H4 (cell line): ENCODE measurements at places on chromosomes 3 and 15. TPM values are rescaled to one million over a fixed set of nuclear protein-coding genes. Genes with fewer than 3 reads are reported as not detected.

GRCh38 chr3:157239082-157239704 lies 79.2 kb upstream of the CCNL1 start:
- peak; percentile 67 for DNase-seq

Gene IFRD2
- total RNA-seq = 57.5 and 60.5 TPM in 2 replicates

Gene SECISBP2L
- total RNA-seq = 15.3 and 16.0 TPM in 2 replicates

DNA sequence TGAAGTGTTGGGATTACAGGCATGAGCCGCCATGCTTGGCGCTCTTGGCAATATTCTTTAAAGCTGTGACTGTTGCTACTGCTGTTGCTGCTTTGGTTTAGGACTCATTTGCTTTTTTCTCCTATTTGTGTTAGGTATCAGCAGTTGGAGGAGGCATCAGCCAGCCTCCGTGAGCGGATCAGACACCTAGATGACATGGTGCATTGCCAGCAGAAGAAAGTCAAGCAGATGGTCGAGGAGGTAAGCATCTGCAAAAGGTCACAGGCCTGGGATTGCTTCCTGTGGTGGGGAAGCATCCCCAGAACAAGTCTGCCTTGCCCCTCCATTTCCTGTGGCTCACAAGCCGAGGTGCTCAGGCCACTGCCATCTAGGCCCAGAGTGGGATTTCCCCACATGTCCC lies 47.6 kb downstream of the MYZAP start:
- no peak for DNase-seq

DNA sequence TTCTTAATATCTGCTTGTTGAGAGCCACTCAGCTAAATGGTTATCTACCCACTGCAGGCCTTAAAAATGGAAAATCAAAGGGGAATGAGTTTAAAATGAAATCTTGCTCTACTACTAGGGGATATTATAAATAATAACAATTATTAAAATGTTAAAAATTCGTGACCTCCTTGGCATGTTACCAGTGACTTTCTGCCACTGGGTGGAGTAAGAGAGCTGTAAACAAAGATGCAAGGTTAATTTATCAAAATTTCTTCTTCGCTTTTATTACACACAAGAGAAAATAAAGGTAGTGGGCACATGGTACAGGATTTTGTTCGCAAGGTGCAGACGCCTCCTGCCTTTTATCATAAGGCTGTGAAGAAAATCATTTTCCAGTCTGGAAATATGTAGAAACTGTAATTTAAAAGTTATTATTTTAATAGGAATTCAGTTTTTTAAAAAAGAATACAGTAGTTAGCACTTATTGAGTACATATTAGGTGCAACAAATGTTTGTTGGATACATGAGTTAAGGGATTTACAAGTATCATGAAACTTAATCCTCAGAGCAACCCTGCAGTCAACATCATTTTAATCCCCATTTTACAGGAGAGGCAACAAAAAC lies 272.6 kb downstream of the SUCLG2 start:
- DNase-seq = no peak

Gene FBXO40
- total RNA-seq = not detected in 2 replicates

Gene NMNAT3
- total RNA-seq = not detected in 2 replicates

DNA sequence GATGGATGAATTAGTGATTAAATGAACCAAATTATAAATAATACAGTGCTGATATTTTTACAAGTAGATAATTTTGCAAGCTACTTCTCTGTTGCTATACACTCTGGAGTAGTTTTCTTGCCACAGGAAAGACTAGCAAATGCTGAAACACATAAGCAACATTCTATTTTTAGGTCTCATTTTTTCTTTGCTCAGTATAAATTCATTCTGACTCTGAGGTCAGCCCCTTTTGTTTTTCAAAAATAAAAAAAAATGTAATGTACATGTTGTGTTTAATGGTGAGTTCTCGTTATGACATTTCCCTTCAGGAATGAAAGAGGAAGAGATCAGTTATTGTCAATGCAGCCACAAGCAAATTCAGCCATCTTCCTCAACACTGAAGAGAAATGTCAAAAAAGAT lies 24.9 kb downstream of the GJD2 start:
- DNase-seq = no peak

Gene PAQR5
- 2.3 and 5.7 TPM in 2 replicates for total RNA-seq

Gene PLA2G4D
- not detected in 2 replicates for total RNA-seq

- peak; percentile 33 for DNase-seq
Measured at GRCh38 chr15:48040166-48040817, 80.5 kb upstream of the SLC24A5 start.

Gene CCR1
- total RNA-seq = 0.08 and 0.35 TPM in 2 replicates

DNA sequence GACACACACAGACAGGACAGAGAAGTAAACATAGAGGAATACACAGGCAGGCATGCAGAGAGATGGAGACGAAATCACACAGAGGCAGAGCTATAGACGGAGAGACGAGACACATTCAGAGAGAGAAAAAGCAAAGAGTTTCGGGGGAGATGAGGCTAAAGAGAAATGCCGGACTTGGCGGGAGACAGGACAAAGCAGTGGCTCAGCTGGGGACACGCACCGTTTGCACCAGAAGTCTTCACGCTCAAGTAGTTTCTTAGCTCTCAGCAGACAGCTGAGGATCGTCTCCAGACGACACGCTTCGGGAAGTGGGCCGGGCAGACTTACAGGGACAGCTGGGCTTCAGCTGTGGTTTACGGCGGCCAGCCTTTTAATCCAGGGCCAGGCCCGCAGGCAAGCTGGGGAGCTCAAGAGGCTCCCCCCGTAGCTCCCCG lies 56.2 kb upstream of the DLG1 start:
- DNase-seq = no peak

DNA sequence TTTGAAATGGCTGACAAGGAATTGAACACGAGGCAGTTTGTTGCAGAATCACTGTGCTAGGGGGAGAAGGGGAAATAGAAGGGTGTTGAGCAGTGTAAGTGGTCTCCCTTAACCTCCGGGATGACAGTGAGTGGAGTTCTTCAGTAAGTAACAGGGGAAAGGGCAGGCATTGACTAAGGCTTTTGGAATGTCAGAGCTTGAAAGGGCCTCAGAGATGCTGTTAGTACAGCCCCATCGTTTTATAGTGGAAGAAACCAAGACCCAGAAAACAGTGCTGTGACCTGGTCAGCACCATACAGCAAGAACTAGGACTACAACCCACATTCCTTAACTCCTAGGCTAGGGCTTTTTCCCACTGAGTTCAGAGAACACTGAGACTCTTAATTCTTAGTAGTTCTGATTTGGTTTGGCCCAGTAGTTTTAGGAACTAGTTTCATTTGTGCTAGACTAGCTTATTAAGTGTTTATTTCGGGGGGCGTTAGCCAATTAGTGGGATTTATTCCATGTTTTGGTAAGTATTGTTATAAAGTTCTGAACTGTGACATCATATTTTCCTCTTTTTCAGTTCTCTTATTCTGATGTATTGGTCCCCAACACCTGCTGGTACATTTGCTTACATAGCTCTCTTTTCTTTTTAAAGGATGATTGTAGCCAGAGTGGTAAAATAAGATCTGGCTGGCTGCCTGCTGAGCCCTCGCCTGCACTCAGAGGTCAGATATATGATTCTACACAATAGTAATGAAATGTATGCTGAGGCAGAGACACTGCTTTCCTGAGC lies 34.2 kb downstream of the RAB11A start:
- no peak for DNase-seq

Gene GOLGA8T
- total RNA-seq = not detected in 2 replicates

DNA sequence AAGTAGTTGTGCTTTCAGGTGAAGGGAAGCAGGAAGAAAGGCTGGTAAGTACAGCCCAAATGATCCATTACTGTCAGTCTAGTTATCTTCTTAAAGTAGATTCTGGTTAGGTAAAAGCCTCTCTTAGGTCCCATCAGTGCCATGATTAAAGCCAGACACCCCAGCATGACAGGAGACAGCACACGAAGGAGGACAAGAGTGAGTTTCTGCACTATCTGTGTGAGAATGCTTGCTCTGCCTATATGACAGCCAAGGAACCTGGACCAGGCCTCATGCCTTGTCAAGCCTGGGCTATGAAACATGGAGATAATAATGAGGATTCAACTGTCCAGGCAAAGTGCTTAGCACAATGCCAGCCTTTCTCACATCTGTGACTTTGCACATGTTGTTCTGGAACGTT lies 13.5 kb upstream of the FILIP1L start:
- DNase-seq = no peak

DNA sequence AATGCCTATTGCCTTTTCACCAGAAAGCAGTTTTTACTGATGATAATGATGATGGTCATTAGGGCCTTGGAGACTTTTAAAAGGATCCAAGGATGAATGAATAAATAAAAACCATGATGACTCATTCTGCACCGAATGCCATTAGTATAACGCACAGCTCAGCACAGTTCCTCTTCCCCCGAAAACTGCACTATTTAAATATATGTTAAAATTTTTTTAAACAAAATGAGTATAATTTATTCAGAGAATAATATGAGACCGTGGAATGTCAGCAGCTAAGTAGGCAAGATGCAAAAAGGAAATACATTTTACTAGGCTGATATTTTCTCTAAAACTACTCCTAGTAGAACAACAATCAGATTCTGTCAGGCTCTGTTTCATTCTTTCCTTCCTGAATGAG lies 83.4 kb upstream of the NANOGP8 start:
- peak; percentile 19 for DNase-seq

DNA sequence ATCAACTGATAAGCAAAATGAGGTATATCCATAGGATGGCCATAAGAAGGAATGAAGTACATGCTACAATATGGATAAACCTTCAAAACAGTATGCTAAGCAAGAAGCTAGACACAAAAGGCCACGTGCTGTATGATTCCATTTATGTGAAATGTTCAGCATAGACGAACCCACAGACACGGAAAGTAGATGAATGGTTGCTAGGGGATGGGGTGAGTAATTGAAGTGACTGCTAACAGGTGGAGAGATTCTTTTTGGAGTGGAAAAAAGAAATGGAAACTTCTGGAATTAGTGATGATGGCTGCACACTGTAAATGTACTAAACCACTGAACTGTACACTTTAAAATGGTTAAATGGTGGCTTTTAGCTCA lies 630 bp upstream of the EFCAB12 start:
- DNase-seq = no peak

GRCh38 chr3:62131620-62132019 lies 241.7 kb downstream of the FEZF2 start:
- DNase-seq = no peak

DNA sequence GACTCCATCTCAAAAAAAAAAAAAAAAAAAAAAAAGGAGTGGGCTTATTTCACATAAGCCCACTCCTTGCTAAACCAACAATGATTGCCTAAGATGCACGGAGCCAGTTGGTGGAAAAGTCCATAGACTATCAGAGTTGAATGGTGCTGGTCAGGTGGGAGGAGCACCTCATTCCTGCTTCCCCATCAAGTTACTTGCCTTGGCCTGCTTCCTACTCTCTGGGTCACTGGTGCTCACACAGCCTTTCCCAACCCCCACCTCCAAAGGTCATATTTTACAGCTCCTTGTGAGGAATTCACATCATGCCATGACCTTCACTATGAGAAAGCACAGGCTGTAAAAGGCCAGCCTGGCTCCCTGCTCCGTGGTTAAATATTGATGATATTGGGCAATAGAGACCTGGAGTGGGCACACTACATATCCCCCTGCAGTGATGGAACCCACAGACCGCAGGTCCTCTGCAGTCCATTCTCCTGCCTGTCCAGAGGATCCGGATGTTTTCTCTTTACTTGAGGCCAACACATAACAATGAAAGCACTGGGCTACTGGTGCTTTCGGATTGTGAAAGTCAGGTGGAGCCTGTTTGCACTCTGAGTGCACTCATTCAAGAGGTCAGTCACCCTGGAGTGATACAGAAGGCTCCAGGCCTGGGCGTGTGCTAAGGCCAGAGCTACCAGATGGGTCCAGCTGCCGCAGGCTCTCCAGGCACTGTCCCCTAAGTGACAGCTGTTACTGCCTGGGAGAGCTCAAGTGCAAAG lies at the start of gene SLC51B:
Gene SLC51B, plus strand, starts transcription at position 664 of the 758 bp plus-strand sequence. CDS start 4,618 bp downstream, outside the sequence.
- DNase-seq = no peak

GRCh38 chr3:27467545-27467944 lies 16.6 kb downstream of the SLC4A7 start:
- peak; percentile 17 for DNase-seq

Gene GLDN
- 55.3 and 66.0 TPM in 2 replicates for total RNA-seq

DNA sequence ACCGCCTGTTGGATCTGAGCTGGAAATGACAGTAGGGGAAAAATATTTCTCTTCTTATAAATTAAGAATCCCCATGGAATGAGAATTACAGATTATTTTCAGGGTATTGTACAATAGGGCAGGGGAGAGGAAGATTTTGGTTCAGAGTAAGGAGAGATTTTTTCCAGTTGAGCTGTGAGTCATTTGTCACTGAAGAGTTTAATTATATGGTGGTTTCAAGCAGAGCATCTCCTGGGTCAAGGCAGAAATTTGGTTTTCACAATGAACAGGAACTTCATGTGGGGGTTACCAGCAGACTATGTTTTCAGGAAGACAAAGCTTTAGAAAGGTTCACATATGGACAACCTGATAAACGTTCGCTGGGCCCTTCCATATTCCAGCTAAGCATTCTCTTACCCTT lies 182.8 kb upstream of the NR2E3 start:
- no peak for DNase-seq

DNA sequence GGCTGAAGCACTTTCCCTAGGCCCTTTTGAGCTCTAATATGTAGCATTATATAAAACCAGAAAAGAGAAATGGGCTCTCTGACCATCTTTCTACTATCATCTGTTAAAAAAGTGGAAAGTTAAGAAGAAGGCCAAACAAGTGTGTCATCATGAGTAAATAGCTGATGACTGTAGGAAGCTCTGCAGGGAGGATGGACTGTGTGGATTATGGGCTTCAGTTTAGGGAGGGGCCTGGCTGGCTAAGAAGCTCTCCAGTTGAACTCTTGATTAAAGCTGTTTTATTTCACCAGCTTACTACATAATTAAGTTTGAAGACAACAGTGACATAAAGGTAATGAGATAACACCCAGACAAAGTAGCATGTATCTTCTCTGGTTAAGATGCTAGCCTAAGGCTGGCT lies 30.6 kb downstream of the INTS14 start:
- DNase-seq = no peak

Gene TTC21A
- 0.25 and 0.35 TPM in 2 replicates for total RNA-seq

Gene COL8A1
- 7.3 and 24.3 TPM in 2 replicates for total RNA-seq

Gene SCN5A
- 0.85 and 3.0 TPM in 2 replicates for total RNA-seq

Gene CLDN1
- total RNA-seq = 0.12 and 0.14 TPM in 2 replicates

- no peak for DNase-seq
Measured at GRCh38 chr3:187830181-187830580, 84.9 kb upstream of the BCL6 start.

DNA sequence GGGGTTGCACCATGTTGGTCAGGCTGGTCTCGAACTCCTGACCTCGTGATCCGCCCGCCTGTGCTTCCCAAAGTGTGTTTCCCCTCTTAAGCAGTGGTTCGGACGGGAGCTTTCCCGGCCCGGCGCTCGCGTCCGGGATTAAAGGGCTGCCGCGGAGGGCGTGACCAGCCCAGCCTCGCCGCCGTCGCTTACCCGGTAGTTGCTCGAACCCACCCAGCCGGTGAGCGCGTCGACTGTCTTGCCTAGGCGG lies 513 bp downstream of the CLASP2 start:
- DNase-seq = no peak

GRCh38 chr15:66724732-66725463 lies 22.9 kb downstream of the SMAD6 start:
- DNase-seq = no peak

Gene GABRG3
- total RNA-seq = 0.02 TPM in 1 of 2 replicates, not detected in the other

DNA sequence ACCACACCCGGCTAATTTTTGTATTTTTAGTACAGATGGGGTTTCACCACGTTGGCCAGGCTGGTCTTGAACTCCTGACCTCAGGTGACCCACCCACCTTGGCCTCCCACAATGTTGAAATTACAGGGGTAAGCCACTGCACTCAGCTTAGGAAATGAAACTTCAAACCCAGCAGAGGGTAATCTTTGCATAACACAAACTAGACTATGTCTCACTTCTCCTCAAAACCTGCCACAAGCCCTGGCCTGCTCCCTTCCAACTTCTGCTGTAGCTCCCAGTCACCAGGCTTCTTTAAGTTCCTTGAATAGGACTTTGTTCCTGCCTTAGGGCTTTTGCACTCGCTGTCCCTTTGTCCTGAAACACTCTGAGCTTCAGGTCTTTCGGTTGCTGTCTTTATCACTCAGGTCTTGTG lies 39.2 kb upstream of the SEMA4B start:
- no peak for DNase-seq

Gene CRABP1
- total RNA-seq = not detected in 2 replicates
